NB4 (cell line): ENCODE measurements at places on chromosomes 7 and 10.

- DNase-seq = no peak
Measured at GRCh38 chr10:811379-812175, 119.9 kb downstream of the LARP4B start.

DNA sequence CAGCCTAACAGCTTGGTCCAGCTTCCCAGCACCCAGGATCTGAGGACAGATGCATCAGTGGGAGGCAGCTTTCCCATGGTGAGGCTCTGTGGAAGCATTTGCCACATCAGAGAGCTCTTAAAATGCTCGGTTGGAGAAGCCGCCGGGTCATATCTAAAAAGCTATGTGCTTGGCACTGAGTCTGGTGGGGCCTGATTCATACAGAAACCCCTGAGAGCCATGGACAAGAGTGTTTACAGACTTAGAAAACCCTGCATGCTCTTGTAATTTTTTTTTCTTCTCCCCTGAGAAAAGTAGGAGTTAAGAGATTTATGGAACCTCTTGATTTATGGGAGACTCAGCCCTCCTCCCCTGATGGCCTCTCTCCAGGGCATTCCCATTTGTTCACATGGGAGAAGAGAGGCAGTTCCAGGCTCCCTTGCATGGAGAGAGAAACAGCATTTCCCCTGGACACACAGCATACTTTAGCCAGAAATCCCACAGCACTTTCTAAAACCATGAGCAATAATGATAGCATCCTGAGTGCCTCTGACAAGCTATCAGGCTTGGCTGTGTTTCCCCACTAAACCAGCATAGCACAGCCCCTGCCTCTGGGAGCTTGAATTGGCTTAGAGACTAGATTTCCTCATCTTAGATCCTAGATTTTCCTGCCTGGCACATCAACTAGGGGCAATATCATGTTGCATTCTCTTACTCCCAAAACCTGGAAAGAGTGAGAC is 322.1 kb upstream of the AUTS2 start:
- DNase-seq = no peak

DNA sequence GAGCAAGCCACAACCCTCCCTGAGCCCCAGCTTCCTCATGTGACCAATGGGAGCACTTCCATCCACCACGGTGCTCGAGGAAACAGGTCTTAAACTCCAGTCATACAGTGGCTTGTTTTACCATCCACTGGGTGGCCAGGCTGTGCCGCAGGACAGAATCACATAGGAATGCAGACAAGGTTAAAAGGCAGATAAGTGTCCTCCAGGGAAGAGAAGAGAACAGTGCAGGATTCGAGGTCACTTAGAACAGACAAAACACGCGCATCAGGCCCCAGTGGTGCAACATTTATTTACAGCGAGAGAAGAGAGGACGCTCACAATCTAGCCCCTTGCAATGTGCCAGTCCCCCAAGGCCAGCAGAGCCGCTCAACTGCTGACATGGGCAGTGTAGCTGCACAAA is 92.8 kb downstream of the TMEM130 start:
- DNase-seq = no peak

- no peak for DNase-seq
Measured at GRCh38 chr10:103671126-103671895, 177.8 kb downstream of the NEURL1 start.

- DNase-seq = no peak
Measured at GRCh38 chr10:79051766-79052165, 17.0 kb upstream of the ZMIZ1 start.

DNA sequence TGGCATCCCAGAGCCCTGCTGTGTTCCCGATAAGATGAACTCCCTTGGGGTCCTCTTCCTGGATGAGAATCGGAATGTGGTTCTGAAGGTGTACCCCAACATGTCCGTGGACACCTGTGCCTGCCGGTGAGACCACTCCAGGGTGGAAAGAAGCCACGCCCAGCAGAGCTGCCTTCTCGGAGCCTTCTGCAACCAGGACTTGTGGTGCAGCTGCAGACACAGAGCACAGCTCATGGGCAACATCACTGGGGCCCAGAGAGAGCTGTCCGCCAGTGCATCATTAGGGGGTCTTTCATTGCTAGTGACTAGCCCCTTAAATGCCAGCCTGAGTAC is 9.6 kb upstream of the GDF2 start:
- no peak for DNase-seq

DNA sequence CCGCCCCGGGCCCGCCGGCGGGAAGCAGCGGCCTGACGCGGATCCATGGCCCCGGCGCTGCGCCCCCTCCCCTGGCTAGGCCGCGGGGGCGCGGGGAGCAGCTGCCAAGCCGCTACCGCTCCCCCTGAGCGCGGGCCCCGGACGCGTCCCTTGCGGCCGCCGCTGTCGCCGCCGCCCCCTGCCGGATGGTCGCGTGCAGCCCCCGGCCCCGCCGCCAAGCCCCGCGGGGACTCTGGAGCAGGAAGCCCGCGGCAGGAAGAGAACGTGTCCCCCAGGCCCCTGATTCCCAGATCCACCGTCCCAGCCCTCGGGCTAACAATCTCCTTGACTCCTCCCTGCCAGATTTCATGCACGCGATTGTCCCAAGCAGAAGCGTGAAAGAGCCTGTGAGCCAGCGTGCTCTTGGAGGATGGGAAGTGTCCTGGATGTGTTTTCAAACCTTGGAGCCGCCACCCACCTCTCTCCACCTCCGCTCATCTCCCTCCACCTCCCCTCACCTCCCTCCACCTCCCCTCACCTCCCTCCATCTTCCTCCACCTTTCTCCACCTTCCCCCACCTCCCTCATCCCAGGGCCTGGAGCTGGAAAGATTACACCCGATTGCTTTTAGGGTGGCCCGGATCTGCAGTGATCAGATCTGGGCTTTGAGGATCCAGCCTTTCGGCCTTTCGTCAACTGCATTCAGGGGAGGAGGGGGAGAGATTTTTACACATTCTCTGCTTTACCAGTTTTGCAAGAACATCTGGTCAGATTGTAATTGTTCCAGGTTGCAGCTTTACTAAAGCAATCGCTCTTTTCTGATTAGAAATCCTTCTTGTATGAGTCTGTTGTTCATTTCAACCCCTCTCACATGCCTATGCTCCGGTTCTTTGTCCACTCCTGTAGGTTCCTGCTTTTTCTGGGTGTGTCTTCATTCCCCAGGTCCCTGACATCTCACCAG is 570 bp upstream of the PRTFDC1 start:
- DNase-seq = no peak

GRCh38 chr7:126016722-126017121 is 1087.1 kb upstream of the POT1 start:
- DNase-seq = no peak

DNA sequence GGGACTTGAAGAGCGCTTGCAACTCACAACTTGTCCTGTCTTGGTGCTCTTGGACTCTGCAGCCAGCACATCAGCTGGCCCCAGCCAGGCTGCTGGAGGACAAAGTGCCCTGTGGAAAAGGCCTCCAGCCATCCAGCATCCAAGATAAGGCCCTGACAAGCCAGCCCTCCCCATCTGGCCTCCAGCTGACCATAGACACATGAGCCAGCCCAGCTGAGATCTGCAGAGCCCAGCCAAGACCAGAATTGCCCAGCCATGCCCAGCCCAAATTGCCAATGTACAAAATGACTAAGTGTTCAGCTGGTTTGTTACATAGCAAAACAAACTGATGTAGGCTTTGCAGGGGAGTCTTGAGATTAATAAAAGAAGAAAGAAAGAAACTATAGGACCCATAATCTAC is 36.0 kb upstream of the FRMD4A start:
- no peak for DNase-seq

- DNase-seq = no peak
Measured at GRCh38 chr7:138002828-138003189, 923 bp upstream of the CREB3L2 start.

DNA sequence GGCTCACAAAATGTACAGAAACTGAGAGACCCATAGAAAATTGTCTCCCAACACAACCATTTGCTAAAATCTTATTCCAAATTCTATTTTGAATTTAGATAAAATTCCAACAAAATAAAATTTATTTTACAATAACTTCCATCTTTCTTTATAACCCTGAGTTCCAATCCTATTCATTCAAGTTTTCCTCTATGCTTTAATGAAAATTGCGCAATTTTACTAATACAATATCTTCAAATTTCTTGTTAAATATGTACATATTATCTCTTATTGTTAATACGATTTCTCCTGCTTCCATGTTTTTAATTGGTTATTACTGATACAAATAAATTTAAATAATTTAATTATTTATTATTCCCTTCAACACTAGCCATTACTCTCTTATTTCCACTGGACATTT is 645.2 kb upstream of the COBL start:
- no peak for DNase-seq

DNA sequence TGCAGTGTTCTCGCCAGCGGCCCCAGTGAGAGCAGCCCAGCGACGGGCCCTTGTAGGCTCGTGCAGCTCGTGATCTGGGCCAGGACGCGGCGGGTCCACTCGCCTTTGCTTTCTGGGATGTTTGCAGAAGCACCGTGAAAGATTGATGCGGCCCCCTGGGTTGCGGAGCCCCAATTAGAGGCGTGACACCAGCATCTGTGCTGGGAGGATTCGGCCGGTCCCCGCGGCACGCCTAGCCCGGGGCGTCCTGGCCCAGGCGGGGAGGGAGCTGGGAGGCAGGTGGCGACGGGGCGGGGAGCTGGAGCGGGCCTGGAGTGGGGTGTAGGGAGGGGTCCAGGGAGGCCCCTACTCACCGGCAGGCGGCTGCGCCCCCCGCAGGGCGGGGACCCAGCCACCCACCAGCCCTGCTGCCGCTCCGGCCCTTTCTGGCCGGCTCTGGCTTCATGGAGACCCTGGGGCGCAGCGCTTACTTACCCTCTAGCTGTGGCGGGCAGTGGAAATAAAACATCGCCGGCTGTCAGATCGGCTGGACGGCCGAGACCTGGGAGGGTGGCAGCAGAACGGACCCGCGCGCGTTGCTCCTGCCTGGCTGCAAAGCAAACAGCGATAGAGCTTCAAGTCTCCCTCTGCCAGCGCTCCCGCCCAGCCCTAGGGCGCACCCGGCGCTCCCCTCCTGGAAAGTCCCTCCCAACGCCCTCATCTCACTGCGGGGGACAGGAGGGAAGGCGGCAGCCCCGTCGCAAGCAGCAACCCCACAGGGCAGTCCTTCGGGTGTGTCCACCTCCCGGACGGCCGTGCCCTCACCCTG is 752 bp downstream of the DRGX start:
- DNase-seq = no peak

DNA sequence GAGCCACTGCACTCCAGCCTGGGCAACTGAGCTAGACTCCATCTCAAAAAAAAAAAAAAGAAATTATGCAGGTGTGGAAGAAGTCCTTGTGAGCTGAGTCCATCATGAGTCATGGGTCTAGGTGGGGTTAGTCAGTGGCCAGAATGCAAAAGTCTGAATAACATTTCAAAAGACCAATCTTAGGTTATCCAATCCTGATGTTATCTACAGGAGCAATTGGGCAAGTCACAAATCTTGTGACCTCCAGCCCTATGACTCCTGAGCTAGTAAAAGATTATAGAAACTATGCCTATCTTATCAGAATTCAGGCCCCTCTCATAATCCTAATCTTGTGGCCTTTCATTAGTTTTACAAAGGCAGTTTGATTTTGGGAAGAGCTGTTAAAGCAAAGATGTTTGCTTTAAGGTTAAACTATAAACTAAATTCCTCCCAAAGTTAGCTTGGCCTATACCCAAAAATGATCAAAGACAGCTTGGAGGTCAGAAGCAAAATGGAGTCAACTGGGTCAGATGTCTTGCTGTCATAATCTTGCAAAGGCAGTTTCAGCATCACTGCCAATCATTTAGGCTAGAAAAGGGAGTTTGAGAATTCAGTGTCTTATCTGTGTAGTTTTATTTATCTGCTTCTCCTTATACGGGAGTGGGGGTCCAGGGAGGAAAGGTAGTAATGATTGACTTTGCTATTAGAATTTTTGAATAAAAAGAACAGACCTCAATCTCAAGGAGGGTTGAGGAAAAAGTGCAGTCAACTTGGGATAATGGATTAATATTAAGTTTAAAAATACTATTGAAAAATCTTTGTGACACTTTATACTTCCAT is 71.2 kb upstream of the TRIM24 start:
- no peak for DNase-seq

DNA sequence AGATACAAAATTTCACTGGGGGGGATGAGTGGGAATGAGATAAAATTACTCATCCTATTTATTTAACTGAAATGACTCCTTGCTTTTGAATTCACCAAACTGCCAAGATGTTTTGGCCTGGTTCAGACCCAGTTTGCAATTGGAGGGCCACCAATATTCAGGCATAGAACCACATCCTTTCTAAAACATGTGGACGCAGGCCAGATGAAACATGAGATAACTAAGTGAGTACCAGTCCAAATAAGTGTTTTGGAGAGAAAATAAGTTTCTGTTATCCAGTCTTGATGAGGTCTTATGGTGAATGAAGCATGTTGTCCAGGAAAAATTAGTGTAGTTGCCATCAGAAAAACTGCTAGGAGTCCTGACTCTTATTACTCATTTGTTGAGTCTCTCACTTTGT is 36.3 kb upstream of the PDK4 start:
- no peak for DNase-seq

- DNase-seq = no peak
Measured at GRCh38 chr7:135745703-135746312, 2.8 kb downstream of the FAM180A start.

DNA sequence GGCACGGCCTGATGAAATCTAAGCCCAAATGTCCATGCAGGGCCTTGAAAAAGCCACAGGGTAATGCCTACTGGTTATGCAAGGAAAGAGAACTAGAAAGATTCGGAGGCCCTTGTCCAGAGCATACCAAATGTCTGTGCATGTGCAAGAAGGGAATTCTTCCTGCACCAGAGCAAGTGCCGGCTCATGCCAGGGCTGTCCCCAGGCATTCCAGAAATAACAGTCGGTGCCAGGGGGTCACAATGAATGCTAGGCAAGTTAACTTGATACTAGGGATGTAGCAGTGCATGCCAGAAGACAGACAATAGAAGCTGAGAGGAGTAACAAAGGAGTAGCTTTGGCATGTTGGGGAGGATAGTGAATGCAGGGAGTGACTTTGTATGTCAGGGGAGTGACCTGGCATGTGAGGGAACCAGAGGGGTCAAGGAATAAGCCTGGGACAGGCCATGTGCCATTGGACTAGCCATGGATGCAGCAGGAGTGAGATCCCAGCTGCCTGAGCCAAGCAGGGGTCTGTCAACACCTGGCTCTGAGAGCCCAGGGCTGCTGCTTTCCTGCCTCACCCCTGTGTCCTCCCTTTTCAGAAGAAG is 119.5 kb upstream of the UNC5B start:
- DNase-seq = no peak

GRCh38 chr7:7479275-7479805 is 56.3 kb downstream of the COL28A1 start:
- no peak for DNase-seq

- no peak for DNase-seq
Measured at GRCh38 chr10:25902002-25902401, 32.0 kb upstream of the MYO3A start.

DNA sequence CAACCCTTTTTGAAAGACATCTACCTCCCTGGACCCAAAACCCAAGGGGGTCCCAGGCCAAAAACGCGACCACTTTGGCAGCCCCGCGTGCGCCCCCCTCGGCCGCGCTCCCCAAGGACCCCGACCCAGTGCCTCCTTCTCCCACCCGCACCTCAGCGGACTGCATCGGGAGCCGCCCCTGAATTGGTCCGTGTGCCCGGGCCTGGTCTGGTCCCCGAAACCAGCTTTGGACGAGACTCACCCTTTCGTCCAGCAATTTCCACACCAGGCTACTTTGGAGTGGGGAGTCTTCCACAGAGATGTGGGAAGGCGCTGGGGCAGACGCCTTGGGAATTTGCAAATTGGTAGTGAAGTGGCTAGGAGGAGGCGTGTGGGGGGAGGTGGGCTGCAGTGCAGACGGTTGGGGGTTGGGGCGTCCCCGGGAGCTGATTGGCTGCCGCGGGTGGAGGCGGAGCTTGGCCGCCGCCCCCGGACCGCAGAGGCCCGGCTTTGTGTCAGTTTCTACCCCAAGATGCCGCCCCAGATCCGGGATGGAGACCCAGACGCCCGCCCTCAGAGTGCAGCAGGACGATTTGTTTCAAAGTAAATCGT is 16.9 kb downstream of the TCAF1 start:
- no peak for DNase-seq
